ENCODE measurements at places on chromosomes 16 and 17.

DNA sequence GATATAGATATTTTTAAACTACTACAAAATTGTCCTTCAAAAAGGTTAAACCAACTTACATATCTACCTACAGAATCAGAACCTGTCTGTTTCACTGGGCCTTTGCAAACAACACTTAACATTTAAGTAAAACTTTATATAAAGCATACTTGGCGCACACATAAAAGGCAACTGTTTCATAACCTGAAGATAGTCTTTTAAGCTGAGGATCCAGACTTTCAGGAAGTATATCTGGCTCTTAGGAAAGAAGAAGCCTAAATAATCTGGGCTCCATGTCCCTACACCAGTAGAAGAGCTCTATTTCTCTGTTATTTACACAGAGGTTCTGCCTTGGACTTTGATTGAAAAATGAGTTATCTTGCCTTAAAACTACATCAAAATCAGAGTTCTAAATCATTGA, 75.9 kb downstream of the TRIM37 start:
- DNase-seq: no peak

GRCh38 chr17:59791603-59792457, 84.4 kb downstream of the VMP1 start:
- no peak for DNase-seq

- no peak for DNase-seq
These were observed 146.7 kb downstream of the KCNJ12 start for GRCh38 chr17:21522755-21523336.

- DNase-seq: no peak
These were observed 16.6 kb upstream of the NOS2 start for GRCh38 chr17:27816946-27817345.

GRCh38 chr17:78991906-78992532, 12.3 kb upstream of the LGALS3BP start:
- DNase-seq: no peak

DNA sequence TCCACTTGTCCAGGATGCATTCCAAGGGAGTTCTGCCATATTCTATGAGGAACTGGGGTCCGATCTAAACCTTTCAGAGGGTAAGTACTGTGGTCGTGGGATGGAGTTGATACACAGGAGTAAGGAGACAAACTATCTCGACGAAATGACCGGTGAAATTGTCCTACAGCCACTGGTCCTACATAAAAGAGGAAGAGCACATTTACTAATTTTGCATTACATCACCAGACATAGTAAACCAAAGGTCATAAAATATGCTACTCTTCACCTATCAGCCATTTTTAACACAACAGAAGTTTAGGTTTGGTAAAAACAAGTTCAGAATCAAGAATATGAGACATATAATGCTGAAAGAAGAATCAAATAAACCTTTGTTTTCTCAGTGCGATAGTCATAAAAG, 8.1 kb downstream of the HSF5 start:
- no peak for DNase-seq

GRCh38 chr16:57988929-57989328, 11.5 kb downstream of the ZNF319 start:
- DNase-seq: no peak

- DNase-seq: no peak
These were observed 22.2 kb downstream of the TBX4 start for GRCh38 chr17:61474235-61474927.

- no peak for DNase-seq
These were observed 52.3 kb downstream of the MGAT5B start for GRCh38 chr17:76920364-76921139.

DNA sequence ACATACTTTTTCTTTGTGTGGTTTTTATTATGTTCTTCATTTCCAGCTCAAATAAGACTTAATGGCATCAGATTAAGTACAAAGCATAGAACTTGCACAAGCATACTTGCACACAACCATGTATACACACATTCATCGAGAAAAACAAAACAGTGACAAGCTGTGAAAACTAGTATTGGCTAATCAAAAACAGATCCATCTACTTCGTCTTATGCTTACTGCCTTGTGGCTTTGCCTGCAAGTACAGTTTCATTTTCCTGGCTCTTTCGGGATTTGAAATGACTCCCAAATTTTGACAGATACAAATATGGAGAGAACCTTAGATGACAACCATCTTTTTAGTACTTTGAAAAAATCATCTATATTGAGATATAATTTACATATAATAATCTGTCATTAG, 338.3 kb downstream of the BCAS3 start:
- DNase-seq: no peak

GRCh38 chr17:30368912-30369720, 9.6 kb upstream of the CPD start:
- no peak for DNase-seq

All from activated CD4-positive, alpha-beta T cell treated with anti-CD3 and anti-CD28 coated beads, Interleukin-2, amount 50 U/mL, for 4 hours (primary cell).